Smooth muscle cell of the brain vasculature (primary cell): ENCODE measurements at places on chromosomes 3 and 15.

GRCh38 chr15:62902821-62903220 is 139.7 kb upstream of the TPM1 start:
- DNase-seq = no peak

DNA sequence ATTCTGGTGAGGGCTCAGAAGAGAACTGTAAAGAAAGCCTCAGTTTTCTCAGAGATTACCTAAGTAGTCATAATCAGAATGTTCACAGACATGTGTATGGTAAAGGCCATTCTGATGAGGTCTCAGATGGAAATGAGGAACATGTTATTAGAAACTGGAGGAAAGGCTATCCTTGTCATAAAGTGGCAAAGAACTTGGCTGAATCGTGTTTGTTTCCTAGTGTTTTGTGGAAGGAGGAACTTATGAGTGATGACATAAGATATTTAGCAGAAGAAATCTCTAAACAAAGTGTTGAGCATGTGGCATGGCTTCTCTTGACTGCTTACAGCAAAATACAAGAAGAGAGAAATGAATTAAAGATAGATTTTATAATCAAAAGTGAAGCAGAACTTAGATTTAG is 12.8 kb upstream of the KLHL40 start:
- DNase-seq = no peak

GRCh38 chr3:66010348-66010738 is 28.4 kb downstream of the MAGI1 start:
- no peak for DNase-seq

DNA sequence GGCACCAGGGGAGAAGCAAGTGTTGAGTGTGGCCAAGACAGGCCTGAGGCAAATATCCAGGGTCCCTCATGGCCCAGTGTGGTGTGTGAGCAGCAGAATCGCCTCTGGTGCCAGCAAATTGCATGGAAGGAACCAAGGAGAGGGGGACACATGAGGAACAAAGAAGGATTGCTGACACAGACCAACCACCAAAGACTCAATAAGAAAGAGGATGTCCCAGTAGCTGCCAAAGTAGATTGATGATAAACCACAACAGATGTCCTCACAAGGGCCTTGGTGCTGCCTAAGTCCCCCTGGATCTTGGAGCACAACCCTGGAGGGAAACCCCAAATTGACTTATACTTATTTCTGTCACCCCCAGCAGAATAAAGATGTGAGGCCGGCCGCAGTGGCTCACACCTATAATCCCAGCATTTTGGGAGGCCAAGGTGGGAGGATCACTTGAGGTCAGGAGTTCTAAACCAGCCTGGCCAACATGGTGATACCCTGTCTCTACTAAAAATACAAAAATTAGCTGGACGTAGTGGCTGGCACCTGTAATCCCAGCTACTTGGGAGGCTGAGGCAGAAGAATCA is 10.6 kb downstream of the SRGAP3 start:
- DNase-seq = no peak

GRCh38 chr3:133360476-133360875 is 39.4 kb upstream of the BFSP2 start:
- DNase-seq = no peak

- DNase-seq = no peak
These were observed 242.9 kb upstream of the BCHE start for GRCh38 chr3:166080096-166080495.

DNA sequence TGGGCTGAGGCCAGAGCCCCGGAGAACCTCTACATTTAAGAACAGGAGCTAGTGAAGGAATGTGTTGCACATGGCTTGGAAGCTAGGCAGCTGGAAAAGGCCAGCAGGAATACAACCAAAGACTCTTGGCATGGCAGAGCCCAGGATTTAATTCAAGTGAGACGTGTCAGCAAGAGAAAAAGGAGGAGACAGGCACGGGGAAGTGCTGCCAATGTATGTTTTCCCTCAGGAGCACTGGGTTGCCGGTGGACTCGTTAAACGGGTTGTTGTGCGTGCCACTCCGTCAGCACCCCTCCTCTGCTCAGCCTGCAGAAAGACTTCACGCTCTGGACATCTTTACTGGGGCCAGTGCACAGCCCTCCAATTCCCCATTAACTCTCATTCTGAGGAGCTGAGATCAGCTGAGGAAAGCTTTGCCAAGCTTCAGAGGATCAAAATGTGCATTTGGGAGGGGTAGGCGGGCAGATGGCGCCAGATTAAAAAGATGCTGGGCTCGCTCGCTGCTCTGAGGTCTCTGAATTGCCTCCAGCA is 103.7 kb downstream of the PDZRN3 start:
- DNase-seq = no peak

- DNase-seq = no peak
These were observed 46.7 kb downstream of the CHCHD6 start for GRCh38 chr3:126750756-126751121.

DNA sequence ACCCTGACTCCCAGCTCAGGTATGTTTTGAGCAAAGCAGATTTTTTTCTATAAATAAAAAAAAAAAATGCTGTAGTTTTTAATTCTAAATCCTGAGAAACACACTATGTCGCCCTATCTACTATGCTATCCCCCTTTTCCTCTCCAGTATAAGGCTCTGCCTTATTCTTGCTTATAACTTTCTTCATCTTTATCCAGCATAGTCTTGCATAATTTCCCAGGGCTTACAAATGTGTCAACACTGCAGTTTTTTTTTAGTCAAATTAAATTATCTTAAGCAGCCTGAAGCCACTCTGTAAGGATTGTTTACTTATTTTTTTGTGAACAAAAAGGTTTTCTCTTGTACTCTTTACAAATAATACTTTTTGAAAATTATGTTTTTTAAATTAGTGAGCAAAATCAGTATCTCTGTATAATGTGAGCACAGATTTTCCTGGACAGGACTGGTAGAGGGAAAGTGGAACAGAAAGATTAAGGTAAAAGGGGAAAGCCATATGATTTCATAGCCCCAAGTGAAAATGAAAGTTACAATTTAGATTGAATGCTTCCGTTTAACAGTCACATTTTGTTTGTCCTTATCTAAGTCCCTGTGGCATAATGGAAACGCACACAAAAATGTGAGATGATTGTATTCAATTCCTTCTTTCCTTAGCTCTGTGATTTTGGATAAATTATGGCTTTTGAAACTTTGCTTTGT is 5.6 kb upstream of the PYDC2 start:
- no peak for DNase-seq

GRCh38 chr15:49688135-49688790 is 67.4 kb downstream of the DTWD1 start:
- no peak for DNase-seq

GRCh38 chr3:71360180-71360579 is 223.3 kb downstream of the FOXP1 start:
- DNase-seq = no peak

DNA sequence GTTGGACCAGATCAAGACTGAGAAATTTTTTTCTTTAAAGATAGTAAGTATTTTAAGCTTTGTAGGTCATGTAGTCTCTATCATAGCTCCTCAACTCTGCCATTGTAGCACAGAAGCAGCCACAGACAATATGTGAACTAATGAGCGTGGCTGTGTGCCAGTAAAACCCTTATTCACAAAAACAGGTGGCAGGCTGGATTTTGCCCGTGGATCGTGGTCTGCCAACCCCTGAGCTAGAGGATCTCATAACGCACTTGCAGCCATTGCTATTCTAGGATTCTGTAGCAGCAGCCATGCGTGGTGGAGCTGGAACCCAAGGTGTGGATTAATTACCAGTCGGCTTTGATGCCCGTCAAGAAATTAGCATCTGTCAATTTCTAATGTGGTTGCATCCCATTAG is 68.7 kb upstream of the PLXNA1 start:
- DNase-seq = no peak

GRCh38 chr3:126446791-126447190 is 28.9 kb downstream of the ZXDC start:
- no peak for DNase-seq

DNA sequence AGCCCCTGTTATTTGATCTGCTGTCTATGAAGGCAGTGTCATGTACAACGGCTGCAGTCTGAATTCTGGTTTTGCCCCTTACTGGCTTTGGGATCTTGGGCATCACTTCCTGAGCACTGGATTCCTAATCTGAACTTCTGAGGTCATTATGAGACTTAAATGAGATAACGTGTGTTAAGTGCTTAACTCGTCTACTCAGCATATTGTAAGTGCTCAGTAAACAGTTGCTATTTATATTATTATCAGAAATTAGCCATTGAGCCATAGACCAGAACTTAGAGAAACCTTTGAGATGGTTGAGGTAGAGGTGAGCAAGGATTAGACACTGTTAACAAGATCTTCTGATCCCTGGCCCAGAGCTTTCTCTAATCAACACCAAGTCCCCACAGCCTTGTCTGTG is 284.1 kb upstream of the ONECUT1 start:
- no peak for DNase-seq

- no peak for DNase-seq
These were observed 105.4 kb downstream of the SCAPER start for GRCh38 chr15:76799760-76800159.
